ENCODE measurements at places on chromosomes 6 and 20.

DNA sequence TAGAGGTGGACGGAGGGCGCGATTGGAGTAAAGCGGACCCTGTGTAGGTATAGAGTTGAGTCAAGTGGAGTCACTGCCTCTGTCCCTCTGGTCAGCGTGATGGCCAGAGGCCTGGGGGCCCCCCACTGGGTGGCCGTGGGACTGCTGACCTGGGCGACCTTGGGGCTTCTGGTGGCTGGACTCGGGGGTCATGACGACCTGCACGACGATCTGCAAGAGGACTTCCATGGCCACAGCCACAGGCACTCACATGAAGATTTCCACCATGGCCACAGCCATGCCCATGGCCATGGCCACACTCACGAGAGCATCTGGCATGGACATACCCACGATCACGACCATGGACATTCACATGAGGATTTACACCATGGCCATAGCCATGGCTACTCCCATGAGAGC, 479 bp downstream of the SLC39A7 start:
- no peak for DNase-seq

DNA sequence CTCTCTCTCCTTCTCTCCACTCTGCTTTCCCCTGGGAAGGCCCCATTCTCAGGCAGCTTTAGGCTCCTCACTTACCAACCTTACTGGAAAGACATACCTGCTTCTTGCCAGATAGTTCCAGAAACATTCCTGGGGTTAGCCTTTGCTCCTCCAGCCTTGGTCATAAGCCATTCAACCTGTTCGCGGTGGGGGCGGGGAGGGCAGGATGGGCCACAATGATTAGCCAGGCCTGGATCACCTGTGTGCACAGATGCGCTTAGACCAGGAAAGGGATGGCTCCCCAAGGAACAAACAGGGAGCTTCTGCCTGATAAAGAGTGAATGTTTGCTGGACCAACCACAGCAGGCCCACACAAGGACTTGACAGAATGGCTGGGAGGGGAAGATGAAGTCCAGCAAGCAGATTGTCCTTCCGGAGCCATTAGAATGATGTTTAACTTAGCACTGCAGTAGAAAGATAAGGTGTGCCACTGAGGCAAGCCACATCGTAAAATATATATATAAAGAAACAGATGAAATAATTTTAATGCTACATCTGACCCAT, 57.7 kb upstream of the CDKAL1 start:
- DNase-seq = no peak

GRCh38 chr6:108570517-108570916, 9.8 kb downstream of the FOXO3 start:
- DNase-seq = no peak

- DNase-seq = peak; percentile 11
Measured at GRCh38 chr6:30156262-30156599, 4.8 kb downstream of the TRIM10 start.

DNA sequence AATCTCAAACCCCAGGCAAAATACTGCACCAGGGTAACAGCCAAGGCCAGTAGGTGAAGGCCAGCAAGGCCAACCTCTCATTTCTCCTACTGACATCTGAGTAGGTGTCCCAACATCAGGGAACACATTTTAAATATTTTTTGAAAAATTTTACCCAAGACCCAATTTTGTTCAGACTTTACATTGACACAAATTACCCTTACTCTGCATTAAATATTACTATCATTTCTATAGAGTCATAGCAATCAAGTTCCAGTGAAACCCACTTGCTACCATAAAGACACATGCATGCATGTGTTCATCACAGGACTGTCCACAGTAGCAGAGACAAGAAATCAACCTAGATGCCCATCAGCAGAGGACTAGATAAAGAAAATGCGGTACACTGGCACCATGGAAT, 99.9 kb downstream of the NRN1 start:
- no peak for DNase-seq

GRCh38 chr6:168088161-168089053, 9.4 kb upstream of the FRMD1 start:
- DNase-seq = peak; percentile 63

GRCh38 chr6:87396595-87397392, 11.0 kb upstream of the CFAP206 start:
- DNase-seq = no peak

DNA sequence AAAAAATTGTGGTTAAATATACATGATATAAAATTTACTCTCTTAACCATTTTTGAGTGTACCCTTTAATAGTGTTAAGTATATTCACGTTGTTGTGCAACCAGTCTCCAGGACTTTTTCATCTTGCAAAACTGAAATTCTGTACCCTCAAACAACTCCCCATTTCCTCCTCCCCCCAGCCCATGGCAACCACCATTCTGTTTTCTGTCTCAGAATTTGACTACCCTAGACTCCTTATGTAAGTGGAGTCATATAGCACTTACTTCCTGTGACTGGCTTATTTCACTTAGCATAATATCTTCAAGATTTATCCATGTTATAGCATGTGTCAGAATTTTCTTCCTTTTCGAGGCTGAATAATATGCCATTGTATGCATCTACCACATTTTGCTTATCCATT, 5.1 kb downstream of the VPS16 start:
- DNase-seq = no peak

DNA sequence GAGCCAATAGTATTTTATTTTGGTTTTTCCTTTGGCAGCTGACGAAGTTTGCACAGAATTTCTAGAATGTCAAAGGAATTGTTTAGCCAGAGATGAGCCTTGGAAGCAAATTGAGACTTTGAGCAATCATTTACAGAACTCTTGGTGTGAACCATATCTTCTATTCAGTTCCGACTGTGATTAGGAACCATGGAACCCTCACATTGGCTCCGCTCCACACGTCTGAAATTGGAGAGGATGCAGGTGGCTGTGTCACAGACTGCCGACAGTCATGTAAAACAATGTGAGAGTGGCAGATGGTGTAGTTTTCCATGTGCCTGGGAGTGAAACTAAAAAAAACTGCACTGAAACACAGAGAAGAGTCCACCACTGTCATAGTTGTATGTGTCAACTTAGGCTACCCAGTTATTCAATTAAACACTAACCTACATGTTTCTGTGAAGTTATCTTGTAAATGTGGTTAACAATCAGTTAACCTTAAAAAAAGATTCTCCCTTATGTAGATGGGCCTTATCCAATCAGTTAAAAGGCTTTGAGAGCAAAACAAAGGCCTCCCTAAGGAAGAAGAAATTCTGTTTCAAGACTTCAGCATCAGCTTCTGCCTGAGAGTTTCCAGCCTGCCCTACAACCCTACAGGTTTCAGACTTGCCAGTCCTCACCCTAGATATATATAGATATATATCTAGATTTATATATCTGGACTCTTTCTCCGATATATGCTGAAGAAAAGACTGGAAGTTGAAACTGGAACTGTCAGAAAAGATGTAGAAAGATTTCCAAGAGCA, 3.3 kb upstream of the HMGN4 start:
- DNase-seq = no peak

DNA sequence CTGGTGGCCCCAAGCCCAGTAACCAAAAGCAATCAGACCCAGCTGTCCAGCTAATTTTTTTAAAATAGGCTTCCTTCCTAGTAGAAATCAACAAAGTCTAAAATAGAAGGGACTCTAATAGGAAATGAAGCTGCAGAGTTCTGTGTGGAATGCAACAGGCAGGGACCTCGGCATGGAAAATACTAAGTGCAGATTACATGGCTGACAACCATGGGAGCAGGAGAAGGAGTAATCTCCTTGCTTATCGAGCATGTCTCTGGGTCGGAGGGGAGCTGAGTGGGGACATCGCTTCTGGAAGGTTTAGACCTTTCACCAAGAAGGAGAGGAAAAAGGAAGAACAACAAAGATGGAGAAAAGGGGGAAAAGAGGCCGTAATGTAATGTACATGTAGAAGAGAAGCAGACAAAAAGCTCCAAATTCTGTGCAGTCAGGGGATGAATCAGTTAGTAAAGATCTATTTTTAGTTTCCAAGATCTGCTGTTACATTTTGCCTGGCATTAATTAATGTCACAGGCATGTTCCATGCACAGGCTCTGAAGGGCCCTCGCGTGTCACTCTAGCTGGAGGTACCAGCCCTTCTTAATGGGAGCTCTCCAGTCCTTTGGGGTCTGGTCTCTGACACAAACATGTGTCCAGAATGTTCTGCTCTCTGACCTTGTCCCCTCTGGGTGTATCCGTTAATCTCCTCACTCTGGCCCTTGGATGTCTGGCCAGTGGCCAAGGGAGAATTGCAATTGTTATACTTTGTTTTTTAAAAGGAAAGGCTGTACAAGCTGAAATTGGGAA, 16.6 kb upstream of the ZNF831 start:
- no peak for DNase-seq

GRCh38 chr6:41780551-41781365, at the start of gene PRICKLE4:
Gene PRICKLE4 (plus strand): TSS chr6:41780782. CDS start chr6:41783474, 2,692 bp downstream.
- DNase-seq = no peak

DNA sequence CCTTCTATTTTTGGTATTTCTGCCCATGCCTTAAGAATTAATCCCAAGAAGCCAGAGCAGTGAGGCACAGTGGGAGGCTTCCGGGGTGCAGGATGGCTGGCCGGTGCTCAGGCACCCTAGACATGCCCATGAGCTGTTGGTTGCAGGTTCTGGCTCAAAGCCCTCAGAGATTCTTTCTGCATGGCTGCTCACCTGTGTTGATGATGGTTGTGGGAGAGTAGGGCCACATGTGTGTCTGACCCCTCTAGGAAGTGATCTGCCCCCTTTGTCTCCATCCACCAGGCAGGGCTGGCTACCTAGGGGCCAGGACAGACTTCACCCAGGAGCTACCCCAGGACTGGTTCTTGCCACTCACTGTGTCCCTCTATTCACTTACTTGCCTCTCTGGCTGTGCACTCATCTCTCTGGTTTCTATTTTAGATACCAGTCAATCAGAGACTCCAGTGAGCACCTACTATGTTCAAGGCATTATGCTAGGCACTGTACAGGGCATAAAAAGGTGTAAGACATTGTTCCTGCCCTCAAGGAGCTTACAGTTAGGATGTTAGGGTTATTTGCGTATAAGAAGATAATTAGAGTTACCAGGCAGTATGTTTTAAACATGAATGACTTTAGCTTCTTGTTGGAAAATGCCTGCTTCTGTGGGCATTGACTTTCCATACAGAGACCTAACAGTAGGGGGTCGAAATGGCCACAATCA, 16.8 kb downstream of the CD83 start:
- DNase-seq = no peak

DNA sequence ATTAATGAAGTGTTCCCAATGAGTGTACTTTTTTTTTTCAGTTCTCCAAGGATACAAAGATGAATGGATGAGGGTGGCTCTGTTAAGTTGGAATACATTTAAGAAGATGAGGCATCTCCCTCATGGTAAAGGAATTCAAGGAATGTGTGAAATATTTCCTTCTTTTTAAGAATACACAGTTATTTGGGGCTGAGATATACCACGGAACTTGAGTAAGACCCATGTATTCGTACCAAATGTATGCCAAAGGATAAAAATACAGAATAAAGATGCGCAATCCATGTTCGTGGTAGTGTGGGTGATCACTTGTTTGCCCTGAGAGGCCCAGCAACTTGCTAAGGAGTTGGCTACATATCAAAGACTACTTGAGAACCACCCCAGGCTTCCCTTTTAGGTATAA, 164.2 kb upstream of the TCF21 start:
- DNase-seq = peak; percentile 26

- no peak for DNase-seq
Measured at GRCh38 chr6:241336-241865, 50.9 kb upstream of the DUSP22 start.

DNA sequence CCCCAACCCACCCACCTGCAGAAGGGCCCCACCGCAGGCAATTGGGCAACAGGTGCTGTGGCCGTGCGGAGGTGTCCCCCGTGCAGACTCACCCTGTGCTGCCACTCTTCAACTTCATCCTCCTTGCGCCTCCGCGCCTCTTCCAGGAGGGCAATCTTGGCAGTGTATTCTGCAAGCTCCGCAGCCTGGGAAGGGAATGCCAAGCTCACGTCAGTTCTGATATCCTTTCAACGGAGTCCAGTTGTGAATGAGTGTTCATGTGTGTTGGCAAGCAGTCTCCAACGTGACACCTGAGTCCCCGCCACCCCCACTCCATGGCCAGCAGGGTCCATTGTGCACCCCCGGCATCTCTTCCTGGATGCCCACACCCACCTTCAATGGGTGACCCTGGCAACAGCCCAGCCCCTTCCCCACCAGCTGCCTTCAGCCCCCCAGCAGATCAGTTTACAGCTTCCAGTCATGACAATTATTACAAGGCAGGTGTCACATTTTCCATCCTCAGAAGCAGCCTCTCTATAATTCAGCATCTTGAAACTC, 49.9 kb downstream of the EZR start:
- no peak for DNase-seq

DNA sequence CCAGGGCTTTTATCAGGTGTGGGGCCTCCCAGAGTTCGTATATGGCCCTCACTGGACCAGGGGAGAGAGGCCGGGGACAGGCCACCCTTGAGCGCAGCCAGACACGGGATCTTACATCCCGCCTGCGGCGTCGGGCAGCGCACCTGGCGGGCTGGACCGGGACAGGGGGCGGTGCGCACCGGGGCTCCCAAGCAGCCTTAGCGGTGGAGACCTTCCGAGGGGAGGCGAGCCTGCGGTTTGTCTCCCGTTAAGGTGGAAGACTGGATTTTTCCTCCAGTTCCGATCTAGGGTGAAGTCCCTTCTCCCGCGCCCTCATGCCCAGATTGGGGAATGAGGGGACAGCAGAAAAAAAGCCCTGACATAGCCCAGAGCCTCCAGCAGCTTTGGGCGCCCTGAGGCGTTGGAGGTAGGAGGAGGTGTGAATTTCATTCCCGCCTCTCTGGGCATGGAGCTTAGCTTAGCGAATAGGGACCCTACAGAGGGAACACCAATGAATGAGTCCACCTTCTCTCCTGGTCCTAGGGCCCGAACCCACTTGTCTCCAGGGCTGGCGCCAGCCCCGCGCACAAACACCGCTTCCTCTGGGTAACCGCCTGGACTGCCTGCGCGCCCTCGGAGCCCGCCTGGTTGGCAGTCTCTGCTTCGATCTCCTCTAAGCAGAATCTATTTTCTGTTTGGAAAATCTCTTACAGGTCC, 6.7 kb upstream of the LAMP5 start:
- no peak for DNase-seq

DNA sequence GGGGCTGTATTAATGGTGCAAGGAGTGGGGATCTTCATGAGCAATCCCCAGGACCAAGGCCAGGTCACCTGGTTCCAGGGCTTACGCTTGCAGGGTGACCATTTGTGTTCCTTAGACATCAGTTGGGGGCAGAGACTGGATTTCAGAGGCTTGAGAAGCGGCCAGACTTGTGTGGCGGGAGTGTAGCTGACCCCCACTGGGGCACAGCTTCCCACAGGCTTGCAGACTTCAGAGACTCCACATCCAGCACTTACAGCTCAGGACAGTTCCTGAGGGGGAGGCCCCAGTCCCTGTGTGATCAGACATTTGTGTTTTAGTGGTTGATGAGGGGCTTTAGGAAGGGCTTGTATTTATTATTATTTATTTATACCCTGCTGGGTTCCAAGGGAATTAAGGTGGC, 15.3 kb downstream of the TJAP1 start:
- peak; percentile 29 for DNase-seq

All from brain microvascular endothelial cell (primary cell).